ENCODE measurements at places on chromosomes 4 and X. TPM values are rescaled to one million over a fixed set of nuclear protein-coding genes. Genes with fewer than 3 reads are reported as not detected.

MAP3K15 gene
- 0.13 TPM for total RNA-seq

- no peak for DNase-seq
Observed at GRCh38 chr4:154024097-154024694, 235.3 kb upstream of the SFRP2 start.

DNA sequence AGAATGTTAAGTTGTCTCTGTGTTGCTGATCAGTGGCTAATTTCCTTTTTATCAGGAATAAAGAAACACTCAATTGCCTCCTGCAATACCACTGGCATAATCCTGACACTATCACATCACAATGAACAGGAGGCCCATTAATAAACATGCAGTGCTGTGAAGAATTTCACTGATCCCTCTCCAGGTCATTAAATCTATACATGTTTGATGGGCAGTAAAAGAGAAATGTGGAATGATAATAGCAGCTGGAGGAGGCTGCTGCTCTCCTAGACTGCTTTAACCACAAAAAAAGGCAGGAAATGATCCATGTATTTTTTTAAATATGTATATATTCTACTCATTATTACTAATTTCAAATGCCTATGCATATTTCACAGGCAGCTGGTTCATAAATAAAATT is 202.1 kb downstream of the CENPC start:
- DNase-seq = no peak

FSTL5 gene
- total RNA-seq = not detected

- DNase-seq = no peak
Observed at GRCh38 chr4:101953949-101954348, 163.4 kb downstream of the BANK1 start.

DNA sequence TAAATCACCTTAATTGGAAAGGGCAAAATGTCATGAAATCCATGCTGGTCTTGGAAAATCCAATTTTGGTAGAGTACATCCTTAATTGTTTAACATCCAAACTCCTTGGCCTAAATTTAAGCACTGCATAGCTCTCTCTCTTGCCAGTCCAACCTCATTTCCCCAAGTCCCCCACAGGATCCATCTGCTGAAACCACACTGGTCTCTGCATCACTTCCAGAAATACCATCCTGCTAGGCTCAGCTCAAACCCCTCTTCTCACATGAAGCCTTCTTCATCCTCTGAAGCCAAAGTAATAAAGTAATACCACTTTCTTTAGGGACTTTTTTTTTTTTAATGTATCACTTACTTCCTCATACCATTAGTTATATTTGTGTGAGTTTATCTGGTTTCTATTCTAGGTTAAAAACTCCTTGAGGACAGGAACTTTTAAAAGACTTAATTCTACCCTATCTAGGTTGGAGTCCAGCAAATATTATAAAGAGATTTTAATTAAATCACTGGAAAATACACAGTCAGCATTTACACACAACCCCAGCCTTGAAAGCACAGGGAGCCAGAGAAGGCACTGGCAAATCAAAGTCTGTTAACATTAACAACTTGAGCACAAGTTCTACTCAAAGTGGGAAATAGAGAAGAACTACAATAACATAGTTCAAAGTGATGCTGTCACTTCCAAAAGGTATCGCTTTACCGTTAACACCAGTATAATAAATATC is 16.7 kb upstream of the KLF3 start:
- no peak for DNase-seq

DNA sequence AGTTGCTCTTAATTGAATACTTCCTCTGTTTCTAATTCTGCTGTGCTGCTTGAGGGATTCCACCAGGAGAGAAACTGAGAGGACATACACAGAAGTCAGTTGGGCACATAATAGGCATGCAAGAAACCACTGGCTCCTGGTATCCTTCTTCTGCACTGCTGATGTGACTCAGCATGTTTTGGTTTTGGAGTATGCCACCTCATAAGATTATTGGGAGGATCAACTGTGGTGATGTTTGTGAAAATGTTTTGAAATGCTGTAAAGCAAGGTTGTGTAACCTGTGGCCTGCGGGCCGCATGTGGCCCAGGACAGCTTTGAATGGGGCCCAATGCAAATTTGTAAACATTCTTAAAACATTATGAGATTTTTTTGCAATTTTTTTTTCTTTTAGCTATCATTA is 119.6 kb downstream of the GATB start:
- DNase-seq = no peak
